Omental fat pad (tissue), 4 donors: ENCODE measurements at places on chromosomes 6 and 20.

- no peak for DNase-seq
Observed at GRCh38 chr20:25076731-25077609, 5.0 kb downstream of the VSX1 start.

- no peak for DNase-seq
Observed at GRCh38 chr6:82264321-82264720, 16.8 kb upstream of the IBTK start.

- DNase-seq, result no peak
Observed at GRCh38 chr20:33909331-33909921, 84.3 kb upstream of the RALY start.

DNA sequence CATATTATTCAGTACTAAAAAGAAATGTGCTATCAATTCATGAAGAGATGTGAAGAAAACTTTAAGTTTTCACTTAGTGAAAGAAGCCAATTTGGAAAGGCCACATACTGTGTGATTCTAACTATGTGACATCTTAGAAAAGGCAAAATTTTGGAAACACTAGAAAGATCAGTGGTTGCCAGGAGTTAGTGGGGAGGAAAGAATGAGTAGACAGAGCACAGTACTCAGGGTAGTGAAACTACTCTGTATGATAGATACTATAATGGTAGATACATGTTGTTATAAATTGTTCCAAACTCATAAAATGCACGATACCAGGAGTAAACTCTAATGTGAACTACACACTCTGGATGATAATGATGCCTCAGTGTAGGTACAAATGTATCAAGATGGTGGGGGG is 14.2 kb downstream of the NCOA3 start:
- no peak for DNase-seq

- DNase-seq, result no peak
Observed at GRCh38 chr20:44011251-44011940, 96.7 kb downstream of the TOX2 start.

DNA sequence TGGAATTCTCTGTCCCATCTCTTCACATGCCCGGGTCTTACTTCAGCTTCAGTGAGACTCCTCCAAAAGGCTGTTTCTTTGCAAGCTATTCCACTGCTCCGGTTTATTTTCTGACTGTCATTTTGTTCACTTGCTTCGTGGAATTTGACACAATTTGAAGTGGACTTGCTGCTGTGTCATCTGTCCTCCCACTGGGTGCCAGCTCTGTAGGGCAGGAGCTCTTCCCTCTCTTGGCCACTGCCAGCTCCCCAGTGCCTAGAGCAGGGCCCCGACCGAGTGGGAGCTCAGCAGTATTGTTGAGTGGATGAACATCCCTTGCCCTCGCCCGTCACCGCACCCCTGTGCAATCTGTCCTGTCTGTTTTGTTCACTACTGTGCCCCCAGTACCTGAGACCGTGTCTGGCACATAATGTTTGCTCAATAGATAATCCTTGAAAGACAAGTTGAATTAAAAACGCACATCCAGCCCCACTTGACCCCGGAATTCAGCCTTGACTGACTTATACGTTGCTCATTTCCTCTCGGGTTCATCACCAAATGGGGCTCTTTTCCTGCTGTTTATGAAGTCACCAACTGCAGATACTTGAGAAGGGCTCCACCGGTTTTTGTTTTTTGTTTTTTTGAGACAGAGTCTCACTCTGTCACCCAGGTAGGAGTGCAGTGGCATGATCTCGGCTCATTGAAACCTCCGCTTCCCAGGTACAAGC is 170.3 kb upstream of the KCNG1 start:
- no peak for DNase-seq
